ENCODE measurements at places on chromosomes 5 and 9.

DNA sequence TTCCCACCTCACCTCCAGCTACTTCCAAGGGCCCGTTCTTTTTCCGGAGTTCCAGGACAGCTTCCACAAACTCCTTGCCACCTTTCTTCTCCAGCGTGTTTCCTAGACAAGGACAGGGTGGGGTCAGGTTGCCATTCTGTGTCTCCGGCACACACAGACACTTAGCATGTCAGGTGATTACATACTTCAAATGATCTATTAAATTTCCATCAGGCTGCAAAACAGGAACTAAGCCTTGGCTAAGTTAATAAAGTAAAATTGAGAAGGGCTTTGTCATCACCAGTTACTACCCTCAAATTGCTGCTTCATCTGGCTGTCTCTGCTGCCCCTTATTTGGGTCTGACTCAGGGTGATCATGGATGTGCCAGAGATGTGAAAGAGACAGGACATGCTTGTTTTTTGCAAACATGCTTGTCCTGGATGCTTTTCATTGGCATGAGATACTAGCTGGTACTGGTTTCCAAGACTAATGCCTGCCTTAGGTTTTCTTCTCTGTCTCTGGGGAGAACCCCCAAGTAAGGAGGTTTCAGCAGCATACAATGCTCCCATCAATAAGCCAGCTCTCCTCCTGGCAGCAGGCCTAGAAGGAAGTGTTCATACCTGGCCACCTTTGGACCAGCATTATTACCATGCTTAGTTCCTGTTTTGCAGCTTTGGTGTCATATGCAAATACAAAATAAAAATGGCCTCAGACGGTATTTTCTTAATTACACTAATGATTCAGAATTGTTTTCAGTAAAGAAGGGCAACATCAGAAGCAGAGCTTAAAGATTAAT is 52.9 kb downstream of the MACROH2A1 start:
- DNase-seq, result no peak

DNA sequence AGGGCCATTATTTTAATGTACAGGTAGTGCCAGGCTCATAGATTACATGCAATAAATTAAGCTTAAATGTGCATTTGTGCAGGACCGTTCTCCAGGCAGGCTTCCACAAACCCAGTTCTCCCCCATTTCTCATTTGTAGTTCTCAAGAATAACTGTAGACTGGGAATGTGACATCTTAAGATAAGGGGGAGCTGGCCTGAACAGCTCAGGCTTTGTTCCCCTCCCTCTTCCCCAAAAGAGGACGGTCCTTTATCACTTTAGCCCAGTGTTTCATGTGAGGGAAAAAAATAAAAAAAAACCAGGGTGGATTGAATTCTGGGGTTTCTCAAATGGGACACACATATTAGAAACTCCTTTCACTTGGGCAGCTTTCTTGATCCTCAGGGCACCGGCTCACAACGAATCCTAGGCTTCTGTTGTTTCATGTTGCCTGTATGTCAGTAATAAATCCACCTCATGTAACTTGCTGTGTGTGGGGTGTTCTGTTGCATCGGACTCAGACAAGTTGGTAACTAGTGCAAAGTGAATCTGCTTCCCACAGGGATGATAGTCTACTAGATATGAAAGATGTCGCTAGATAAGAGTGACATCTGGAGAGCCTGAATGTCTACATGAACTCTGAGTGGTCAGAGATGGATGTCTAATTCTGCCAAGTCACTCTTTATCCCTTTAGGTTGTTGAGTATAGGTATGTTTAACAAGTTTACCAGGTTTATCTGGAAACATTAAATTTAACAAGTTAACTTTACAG is 2030.6 kb upstream of the NUDT12 start:
- DNase-seq, result no peak

- DNase-seq, result no peak
Observed at GRCh38 chr5:139668064-139668880, 20.1 kb downstream of the CXXC5 start.

DNA sequence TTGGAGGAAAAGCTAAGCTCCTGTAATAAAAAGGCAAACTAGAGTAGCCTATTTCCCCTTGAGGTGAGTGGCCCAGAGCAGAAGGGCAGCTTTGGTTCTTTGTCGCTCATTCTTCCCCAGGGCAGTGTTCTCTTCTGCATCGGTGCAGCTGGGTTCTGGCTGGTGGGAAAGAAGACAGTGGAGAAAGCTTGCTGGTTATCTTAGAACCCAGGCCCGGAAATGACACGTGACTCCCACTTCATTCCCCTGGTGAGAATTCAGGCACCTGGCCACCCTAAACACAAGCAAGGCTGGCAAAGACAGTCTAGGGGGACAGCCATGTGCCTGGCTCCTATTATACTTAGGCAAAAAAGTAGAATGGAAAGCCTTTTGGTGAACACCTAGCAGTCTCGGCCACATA is 32.5 kb upstream of the GSN start:
- no peak for DNase-seq

GRCh38 chr5:108263338-108263737 is 118.6 kb downstream of the FBXL17 start:
- DNase-seq, result no peak

- no peak for DNase-seq
Observed at GRCh38 chr9:95938724-95939123, 63.2 kb downstream of the ERCC6L2 start.

GRCh38 chr9:133619791-133620190 is 10.6 kb upstream of the FAM163B start:
- DNase-seq, result no peak

GRCh38 chr5:97231025-97231636 is 48.1 kb upstream of the RIOK2 start:
- DNase-seq, result peak; percentile 19

- no peak for DNase-seq
Observed at GRCh38 chr5:167489202-167489601, 802.2 kb upstream of the WWC1 start.

- DNase-seq, result no peak
Observed at GRCh38 chr5:72842816-72843215, 26.4 kb downstream of the TNPO1 start.

DNA sequence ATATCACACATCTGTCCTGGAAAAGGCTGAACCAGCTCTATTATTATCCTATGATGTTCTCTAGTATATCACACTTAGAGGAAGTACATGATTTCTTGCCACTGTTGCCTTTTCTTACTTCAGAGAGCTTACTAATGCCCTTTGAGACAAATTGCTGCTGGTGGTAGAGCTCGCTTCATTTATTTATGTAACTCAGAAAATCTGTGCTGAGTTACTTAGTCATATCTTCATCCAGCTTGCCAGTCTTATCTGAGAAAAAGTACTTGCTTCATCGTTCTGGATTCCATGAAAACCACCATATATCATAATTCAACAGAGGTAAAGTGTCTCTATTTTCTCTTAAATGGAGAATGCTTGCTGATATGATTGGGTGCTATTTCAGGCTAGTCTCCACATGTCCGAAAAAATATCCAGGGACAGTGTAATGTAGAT is 26.6 kb downstream of the PTPDC1 start:
- no peak for DNase-seq

DNA sequence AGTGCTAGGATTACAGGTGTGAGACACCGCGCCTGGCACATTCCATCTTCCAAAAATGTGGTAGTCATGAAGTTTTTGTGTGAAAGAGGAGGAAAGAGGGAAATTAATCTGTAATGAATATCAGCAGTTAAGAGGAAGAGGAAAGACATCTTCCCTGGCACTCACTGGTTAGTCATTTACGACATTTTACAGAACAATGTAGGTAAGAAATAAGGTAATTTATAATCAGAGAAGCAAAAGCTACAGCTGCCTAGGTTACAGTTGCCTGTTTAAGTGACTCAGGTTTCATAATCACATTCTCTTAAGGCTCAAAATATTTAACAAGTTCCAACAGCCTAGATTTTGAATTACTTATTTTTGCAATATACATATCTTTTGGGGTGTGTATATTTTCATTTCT is 26.9 kb downstream of the CNOT6 start:
- DNase-seq, result no peak

GRCh38 chr9:16708656-16709435 is 161.6 kb downstream of the BNC2 start:
- no peak for DNase-seq

- no peak for DNase-seq
Observed at GRCh38 chr5:157857816-157858526, 974 bp downstream of the CLINT1 start.

GRCh38 chr9:92963831-92964606 is 16.7 kb downstream of the FGD3 start:
- DNase-seq, result no peak

GRCh38 chr5:129120158-129120581 is 25.6 kb downstream of the ISOC1 start:
- DNase-seq, result no peak

DNA sequence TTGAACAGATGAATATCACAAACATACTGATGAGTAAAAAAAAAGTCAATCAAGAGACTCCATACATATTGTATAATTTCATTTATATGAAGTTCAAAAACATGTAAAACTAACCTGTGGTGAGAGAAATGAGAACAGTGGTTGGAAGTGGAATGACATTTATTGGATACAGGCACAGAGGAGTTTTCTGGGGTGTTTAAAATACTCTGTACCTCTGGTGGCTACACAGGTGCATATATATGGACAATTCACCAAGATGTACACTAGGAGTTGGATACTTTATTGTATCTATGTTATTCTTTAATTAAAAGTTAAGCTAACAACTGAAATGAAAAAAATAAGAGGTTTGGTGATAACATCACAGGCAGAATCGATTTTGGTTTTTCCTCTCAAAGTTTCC is 14.1 kb downstream of the FOXD1 start:
- DNase-seq, result no peak

Data from HS-27A (cell line).